A549 treated with dexamethasone at 1 μM for 4 hours (cell line): ENCODE measurements at places on chromosomes 1 and 21. TPM values are rescaled to one million over a fixed set of nuclear protein-coding genes. Genes with fewer than 3 reads are reported as not detected.

Gene DPH2
- total RNA-seq, result 30.9 to 38.5 TPM (median 36.4 TPM) in 5 replicates

Gene SOAT1
- total RNA-seq, result 19.2 to 40.2 TPM (median 34.9 TPM) in 5 replicates

Gene DARS2
- total RNA-seq, result 40.9 to 48.4 TPM (median 44.1 TPM) in 5 replicates

Gene ADSS2
- 42.7 to 48.9 TPM (median 45.9 TPM) in 5 replicates for total RNA-seq

Gene ACTRT2
- total RNA-seq, result not detected in 5 replicates

Gene FCAMR
- 0.07 to 0.08 TPM in 2 of 5 replicates, not detected in the others for total RNA-seq

Gene ACTL8
- total RNA-seq, result 1.5 to 1.8 TPM (median 1.7 TPM) in 5 replicates

Gene P3H1
- 21.6 to 33.8 TPM (median 29.0 TPM) in 5 replicates for total RNA-seq

Gene FHAD1
- total RNA-seq, result 0.54 to 1.3 TPM (median 0.69 TPM) in 5 replicates

Gene EXO1
- 21.8 to 28.5 TPM (median 25.3 TPM) in 5 replicates for total RNA-seq

Gene SLC35F3
- 3.6 to 5.2 TPM (median 4.9 TPM) in 5 replicates for total RNA-seq

Gene IFI44L
- total RNA-seq, result 0.02 to 0.05 TPM (median 0.02 TPM) in 3 of 5 replicates, not detected in the others

Gene SPRR2A
- total RNA-seq, result 0.12 TPM in 1 of 5 replicates, not detected in the others

Gene CDC20
- total RNA-seq, result 174 to 209 TPM (median 197 TPM) in 5 replicates

Gene NT5C1A
- not detected in 5 replicates for total RNA-seq
